ENCODE measurements at places on chromosomes 16 and 17.

- DNase-seq, result peak; percentile 25
These were observed 1.1 kb downstream of the RAI1 start for GRCh38 chr17:17682293-17682736.

- DNase-seq, result no peak
These were observed 131.5 kb downstream of the SALL1 start for GRCh38 chr16:51019617-51020016.

DNA sequence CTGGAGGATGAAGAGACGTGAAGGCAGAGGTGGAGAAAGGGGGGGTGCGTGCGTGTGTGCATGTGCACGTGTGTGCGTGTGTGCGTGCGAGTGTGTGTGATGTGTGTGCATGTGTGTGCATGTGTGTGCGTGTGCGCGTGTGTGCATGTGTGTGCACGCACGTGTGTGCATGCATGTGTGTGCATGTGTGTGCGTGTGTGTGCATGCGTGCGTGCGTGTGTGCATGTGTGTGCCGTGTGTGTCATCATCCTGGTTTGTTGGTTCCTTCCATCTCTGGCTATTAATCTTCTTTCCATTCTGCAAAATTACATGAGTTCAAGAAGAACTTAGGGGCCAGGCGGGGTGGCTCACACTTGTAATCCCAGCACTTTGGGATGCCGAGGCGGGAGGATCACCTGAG lies 17.0 kb upstream of the RPL38 start:
- DNase-seq, result no peak

- no peak for DNase-seq
These were observed 396.3 kb downstream of the SLC39A11 start for GRCh38 chr17:72696156-72696555.

DNA sequence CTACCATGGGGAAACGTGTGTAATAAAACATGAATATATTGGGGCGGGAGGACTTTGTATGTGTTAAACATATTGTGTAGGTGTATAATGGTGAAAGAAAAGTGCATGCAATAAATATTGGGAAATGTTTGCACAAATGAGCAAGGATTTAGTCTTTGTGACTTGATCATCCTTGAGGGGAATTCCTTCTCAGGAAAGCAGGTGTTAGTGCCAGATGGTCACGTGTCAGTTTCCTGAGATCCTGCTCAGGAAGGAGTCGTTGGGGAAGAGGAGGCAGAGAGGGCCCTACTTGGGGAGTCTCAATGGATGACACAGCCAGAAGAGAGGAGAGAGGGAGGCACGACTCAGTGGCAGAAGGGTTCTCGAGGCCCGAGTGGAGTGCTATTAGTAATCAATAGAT lies 53.2 kb downstream of the MSI2 start:
- no peak for DNase-seq

DNA sequence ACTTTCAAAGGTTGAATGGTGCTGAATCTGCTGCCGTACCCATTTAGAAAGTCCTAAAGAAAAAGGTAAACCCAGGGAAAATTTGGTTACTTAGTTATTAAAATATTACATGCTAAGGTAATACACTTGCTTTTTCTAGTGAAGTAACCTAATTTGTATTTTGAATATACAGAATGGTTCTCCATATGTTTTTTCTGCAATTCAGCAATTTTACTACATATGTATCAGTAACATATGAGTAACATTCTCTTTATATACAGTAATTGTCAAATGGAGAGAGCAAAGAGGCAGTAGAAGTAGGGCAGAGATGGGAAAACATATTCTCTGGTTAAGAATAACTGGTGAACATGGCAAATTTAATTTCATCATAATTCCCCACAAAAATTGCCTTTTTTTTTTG lies 95.1 kb upstream of the NACA2 start:
- no peak for DNase-seq

DNA sequence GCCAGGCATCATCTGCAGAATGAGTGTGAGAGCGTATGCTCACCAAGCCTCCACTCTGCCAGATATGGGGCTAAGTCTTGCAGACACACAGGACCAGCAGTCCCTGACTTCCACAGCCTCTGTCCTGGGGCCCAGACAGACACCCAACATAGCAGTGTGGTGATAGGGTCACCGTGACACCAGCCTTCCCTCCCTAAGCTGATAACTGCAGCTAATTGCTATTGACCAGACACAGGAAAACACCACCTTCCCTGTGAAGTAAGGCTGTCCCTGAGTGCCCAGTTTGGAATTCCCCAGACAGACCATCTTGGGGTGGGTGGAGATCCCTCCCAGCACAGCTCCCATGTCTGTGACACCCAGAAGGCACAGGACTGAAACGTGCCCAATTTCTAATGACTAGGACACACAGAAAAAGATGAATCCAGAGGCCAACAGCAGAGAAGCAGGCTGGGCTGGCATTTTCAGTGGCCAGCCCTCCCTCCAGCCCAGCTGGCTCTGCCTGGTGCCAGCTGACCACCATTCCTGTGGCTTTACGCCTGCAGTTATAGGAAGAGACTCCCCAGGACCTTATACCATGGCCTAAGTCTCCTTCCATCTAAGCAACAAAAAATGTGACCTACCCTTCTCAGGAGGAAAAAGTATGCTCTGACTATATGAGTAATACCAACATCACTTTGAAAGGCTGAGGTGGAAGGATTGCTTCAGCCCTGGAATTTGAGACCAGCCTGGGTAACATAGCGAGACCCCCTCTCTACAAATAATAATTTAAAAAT lies 30.3 kb downstream of the ATPAF2 start:
- no peak for DNase-seq

DNA sequence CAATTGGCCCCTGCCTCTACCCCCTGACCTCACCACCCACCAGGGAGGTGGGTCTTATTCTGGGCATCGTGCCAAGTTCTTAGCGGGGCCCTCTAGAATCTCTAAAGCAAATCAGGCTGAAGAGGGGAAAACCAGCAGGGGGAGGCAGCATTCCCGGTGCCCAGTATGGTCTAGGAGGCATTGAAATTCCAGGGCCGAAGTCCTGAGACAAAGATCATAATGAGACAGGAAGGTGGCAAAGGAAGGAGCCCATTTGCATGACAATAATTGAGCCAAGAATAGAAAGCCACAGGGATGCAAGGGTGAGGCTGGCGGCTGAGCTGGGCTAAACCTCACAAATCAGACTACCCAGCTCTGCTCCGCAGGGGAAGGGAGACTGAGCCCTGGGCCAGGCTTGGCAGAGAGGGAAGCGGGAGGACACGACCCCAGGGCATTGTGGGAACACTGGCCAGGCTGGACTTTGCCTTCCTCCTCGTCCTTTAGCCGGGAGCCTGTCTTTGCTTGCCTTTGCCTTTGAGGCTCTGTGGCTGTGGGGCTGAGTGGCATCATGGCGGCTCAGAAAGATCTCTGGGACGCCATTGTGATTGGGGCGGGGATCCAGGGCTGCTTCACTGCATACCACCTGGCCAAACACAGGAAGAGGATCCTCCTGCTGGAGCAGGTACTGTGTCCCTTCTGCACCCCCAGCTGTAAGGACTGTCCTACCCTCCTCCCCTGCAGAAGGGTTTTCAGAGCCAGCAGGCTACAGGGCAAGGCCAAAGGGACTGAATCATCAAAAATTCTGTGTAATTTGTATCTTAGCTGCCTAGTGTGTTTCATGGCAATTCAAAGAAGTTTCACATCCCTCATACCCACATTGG lies at the start of gene PIPOX:
Gene PIPOX (plus strand): TSS at position 463 of the 860 bp plus-strand sequence. CDS start 85 bp downstream, at position 548.
- DNase-seq, result no peak

DNA sequence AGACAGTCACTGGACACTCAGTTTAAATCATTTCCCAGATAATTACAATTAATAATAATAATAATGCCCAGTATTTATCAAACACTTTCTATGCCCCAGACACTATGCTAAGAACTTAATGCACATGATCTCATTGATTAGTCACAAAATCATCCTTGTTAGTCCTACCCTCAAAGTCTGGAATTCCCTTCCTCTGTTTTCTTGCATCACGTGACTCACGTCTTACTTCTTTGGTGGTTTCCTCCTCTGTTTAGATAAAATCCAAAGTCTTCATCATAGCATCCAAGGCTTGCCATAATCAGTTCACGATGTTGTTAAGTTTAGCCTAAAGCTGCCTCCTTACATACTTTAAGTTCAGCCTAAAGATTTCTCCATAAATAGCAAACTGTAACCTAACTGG lies 471.9 kb downstream of the PMP22 start:
- DNase-seq, result no peak

DNA sequence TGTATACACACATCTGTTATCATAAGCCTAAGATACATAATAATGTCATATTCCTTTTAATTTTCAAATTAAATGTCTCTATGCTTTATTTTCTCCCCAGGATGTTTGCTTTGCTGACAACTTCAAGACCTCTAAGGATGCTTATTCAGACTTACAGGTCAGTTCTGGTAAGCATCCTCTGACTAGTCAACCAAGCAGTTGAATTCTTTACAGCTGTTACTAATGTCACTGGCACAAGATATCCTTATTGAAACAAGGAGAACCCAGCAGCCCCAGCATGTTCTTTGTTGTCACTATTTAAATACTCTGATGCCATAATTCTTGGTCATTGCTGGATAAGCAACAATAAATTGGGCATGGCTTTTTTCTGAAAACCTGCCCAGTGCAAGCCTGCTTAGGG lies 232.3 kb upstream of the PMFBP1 start:
- DNase-seq, result no peak

DNA sequence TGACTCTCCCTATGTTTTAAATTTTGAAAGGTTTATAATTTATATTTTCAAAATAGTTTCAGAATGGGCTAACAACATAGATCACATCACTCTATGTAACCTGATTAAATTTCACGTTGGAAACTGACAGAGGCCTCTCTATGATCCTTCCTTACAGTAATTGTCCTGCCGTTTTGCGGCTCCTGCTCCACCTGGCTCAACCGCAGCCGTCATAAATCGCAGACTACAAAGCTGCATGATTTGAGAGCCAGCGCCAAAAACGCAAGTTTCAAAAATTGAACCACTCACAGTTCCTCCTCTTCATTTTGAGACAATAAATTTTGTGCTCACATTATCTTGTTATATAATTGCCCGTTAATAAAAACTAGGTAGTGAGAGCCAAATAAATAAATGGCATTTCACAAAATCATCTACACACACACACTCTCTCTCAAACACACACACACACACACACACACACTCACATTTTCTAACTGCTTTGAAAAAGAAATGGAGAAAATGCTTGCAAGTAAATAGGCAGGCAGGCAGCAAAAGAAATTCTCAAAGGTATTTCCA lies 263.1 kb upstream of the PSMD7 start:
- DNase-seq, result no peak

GRCh38 chr17:46979147-46979863 lies at the start of gene RPRML:
TSS of gene RPRML (minus strand) at chr17:46979253. CDS start at chr17:46979007, 246 bp downstream.
- DNase-seq, result no peak

DNA sequence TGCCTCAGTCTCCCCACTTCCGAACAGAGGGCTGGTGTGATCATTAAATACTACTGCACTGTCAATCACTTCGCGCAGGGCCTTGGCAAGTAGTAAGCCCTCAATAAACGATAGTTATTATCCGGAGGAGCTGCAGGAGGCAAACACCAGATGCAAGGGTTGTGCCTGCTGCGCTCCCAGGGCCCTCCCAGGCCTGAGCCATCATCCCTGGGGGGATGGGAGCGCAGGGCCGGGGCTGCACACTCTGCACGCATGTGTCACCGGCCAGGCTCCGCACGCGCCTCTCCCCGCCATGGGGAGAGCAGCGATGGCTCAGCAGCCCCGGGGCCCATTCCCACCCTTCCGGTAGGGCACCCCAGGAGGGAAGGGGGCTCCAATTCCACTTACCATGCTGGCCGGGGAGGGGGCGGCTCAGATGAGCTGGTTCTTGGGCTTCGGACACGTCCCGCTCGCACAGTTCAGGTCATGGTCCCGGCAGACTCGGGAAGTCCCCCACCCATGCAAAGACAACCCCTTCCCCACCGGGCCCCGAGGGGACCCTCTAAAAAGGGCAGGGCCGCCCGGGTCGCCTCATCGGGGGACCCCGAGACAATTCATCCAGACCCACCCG lies 681 bp downstream of the XPO6 start:
- DNase-seq, result peak; percentile 55

- no peak for DNase-seq
These were observed 72.1 kb downstream of the AMFR start for GRCh38 chr16:56353054-56353921.

DNA sequence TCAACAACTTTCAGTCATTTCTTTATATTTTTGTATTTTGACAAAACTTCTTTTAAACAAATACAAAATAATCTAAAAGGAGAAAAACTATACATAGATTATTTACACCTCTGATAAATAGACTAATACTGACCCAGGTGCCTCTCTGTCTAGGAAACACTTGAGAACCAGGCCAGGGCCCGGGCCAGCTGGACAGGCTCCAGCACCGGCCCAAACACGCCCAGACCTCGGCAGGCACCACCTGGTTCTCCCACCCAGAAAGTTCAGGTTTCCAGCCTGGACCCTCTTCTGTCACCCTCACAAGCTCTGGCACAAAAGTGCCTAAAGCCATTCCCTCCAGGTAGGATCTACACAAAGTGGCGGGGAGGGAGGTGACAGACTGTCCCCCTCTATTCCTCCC lies 97.0 kb upstream of the DNAH17 start:
- DNase-seq, result no peak

- no peak for DNase-seq
These were observed 2.2 kb downstream of the C16orf92 start for GRCh38 chr16:30025156-30025555.

DNA sequence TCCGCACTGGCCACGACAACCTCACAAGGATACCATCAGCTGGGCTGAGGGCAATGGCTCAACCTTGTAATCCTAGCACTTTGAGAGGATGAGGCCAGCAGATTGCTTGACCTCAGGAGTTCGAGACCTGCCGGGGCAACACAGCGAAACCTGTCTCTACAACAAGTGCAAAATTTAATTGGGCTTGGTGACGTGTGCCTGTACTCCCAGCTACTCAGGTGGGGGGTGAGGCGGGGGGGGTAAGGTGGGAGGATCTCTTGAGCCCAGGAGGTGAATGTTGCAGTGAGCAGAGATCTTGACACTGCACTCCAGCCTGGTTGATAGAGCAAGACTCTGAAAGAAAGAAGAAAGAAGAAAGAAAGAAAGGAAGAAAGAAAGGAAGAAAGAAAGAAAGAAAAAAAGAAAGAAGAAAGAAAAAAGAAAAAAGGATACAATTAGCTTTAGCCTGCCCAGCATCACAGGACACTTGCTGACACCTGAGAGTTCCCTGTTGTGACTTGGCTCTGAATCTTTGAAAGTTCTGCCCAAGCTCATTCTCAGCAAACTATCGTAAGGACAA lies 5.2 kb upstream of the MT1E start:
- no peak for DNase-seq

Data from CD4-positive, alpha-beta T cell treated with Interleukin-15 for 4 hours (primary cell).